ENCODE measurements at places on chromosomes 4 and X.

GRCh38 chrX:8879750-8880149 is 78.6 kb upstream of the FAM9A start:
- DNase-seq, result no peak

DNA sequence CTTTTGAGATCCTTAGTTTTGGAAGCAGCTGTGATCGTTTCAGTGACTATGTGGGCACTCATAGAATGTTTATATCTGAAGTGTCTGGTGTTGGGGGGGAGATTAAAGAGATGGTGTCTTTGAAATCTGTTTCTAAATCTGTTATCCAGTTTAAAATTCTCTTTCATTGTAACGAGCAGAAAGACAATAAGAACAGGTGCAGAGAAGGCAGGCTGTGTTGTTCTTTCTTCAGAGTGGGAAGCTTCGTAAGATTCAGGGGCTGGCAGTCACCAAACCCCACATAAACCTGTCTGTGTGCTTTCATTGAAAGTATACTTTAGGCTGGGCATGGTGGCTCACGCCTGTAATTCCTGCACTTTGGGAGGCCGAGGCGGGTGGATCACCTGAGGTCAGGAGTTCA is 16.3 kb upstream of the DHRSX start:
- DNase-seq, result no peak

DNA sequence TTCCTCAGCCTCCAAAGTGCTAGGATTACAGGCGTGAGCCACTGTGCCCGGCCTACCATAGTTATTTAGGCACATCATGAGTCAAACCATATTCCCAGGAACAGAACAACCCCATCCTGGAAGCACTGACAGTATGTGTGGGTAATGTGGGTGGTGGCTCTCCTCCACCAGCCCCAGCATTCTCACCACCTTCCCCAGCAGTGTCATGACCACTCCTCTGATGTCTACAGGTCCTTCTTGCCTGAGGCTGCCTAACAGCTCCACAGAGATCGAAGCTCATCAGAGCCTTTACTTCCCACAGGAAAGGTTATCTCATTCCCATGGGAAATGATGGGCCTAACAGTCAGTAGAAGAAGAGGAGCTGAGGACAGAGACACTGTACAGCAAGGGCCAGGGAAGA is 129.5 kb upstream of the GPC4 start:
- no peak for DNase-seq

DNA sequence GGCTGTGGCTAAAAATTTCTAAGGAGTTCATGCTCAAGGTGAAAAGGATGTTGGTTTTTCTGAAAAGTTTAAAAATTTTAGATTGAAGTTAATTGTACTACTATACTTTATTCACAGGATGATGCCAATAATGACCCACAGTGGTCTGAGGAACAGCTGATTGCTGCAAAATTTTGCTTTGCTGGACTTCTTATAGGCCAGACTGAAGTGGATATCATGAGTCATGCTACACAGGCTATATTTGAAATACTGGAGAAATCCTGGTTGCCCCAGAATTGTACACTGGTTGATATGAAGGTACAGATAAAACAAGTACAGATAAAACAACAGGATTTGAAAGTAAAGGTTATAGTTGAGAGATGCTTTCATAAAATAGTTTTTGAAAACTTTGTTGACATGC is 12.2 kb downstream of the PAICS start:
- DNase-seq, result no peak

DNA sequence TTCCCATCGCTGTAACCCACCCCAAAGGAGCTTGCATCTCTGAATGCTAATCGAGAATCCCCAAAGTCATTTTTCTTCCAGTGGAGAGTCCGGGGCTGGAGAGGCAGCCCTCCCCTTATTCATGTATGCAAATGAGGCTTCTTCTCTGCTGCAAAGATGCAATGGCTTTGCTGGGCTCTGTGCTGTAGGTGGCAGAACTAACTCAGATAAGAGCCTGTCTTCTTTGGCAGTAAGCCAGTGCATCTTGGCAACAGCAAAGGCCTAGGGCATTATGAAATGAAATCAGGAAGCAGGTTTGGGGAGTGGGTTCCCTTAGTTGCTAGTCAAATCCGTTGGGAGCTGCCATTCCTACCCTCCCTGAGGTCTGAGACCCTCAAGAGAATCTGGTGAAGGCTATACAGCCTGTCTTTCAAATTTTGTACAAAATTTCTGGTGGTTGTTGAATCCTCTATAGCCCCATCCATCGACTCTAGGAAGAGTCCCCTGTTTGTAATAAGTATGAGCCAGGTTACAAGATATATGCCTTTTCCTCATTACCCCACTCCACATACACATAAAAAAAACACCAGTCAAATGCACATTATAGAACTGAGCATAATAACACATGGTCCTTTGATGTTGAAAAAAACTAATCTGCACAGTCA is 290.6 kb upstream of the TAPT1 start:
- DNase-seq, result no peak
